ENCODE measurements at places on chromosomes 5 and 9.

GRCh38 chr5:168059131-168059530 lies 232.3 kb upstream of the WWC1 start:
- DNase-seq: no peak

DNA sequence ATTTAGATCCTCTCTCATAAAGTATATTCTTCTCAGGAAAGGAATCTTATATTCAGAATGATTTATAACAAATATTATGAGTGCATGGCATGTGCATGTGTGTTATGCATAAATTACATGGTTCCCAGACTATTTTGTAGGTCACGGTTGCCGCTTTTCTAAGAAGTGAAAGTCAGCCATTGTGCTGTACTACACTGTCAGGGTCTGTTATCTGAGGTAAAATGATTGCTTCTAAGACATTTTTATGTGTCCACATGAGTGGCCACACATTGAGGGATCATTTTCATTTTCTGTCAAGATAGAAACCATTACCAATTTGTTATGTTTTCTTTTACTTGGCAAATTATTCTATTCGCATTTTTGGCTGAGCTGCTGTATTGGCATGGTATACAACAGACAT lies 210.8 kb downstream of the CWC27 start:
- DNase-seq: no peak

- no peak for DNase-seq
These were observed 86.4 kb downstream of the GALNT10 start for GRCh38 chr5:154276973-154277331.

GRCh38 chr5:64944868-64945267 lies 176.1 kb downstream of the CWC27 start:
- no peak for DNase-seq

DNA sequence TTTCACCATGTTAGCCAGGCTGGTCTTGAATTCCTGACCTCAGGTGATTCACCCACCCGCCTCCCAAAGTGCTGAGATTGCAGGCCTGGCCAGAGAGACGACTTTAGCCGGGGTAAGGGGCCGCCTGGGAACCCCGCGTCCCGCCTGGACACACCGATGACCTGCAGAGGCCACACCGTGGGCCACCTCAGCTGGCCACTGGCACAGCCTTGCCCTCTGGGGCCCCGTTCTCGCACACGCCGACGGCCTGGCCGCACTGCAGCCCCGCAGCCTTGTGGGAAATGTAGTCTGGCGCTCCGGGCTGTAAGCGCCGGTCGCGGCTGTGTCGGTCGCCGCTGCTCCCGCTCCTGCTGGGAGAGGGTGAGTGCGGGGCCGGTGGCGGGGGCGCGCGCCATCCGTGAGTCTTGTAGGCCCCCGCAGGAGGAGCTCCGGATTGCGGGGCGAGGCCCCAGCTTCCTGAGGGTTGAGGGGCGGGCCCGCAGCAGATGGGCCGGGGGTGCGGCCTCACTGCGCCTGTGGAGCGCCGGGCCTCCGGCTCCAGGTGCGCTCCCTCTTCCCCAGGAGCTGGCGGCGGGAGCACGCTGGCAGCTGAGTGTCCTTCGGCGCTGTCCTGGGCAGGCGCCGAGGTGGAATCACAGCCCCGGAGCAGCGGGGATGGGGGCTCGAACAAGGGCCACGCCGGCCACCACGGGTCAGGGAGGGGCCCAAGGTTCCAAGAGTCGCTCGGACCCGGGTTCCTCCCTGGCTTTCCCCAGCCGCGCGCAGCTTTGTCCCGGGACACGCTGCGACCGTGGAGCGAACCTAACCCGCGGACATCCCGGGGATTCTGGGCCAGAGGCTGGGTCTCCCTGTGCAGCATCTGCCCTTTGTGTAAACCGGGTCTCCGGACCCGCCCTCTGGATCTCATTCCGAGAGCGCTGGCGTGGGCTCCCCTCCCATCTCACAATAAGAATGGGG lies at the start of gene ZFP2:
ZFP2 (plus strand) TSS at position 299 of the 957 bp plus-strand sequence. CDS start 35,401 bp downstream, outside the sequence.
- DNase-seq: peak; percentile 20

GRCh38 chr5:96172436-96172835 lies 210.8 kb upstream of the ELL2 start:
- DNase-seq: no peak

DNA sequence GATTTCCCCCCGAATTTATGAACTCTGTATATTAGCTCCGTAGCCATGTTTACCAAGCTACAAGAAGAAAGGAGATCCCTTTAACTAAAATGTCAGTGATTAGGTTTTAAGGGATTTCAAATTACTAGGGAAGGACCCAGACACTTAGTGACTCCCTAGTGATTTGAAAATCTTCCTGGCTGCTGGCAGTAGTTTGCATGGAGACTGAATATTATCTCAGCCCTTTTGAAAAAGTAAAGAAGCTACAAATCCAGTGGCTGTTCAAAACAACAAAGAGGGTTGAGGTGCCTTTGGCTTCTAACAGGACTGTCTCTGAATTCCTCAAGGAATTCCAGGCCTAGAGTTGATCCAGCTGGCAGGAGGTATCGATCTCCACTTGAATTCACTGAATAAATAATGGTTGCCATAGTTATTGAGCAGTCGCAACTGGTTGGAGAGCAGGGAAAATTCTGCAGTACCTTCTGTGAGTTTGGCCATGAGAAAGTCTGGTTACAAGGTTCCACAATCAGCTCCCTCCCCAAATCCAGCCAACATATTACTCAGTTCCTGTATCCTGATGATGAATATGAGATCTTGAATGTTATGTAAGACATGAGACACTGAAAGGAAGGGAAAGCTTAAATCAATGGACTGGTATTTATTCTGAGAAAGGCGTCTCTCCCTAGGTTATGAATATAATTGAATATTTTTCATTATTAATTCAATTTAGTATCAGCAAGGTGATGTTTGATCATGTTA lies 37.7 kb downstream of the NR4A3 start:
- no peak for DNase-seq

DNA sequence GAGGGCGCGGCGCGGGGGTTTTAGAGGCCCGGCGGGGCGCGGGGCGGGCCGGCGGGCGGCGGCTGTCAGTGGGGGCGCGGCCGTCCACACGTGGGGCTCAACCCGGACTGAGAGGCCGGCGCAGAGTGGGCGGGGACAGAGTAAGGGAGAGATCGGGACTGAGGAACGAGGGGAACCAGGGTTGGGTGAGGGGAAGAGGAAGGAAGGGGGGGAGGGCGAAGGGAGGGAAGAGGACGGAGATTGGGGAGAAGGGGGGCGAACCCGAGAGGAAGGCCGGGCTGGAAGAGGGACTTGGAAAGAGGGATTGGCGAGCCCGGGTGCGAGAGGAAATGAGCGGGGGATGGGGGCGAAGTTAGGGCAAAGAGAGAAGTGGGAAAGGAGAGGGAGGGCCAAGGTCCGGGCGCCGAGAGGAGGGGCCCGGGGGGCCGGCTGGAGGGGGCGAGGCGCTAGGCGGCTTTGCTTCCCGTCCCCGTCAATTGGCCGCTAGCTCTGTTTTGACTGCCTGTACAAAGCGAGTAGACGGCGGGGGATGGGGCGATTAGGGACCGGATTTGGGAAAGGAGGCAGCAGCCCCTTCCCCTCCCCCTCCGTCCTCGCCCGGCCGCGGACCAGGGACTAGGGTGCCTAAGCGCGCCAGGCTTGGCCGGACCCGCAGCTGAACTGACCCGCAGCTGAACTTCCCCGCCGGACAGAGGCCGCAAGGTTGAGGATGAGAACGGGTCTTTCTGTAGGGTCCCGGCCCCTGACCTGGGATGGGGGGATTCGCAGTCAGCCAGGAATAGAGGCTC lies 399 bp upstream of the FBN2 start:
- peak; percentile 89 for DNase-seq

DNA sequence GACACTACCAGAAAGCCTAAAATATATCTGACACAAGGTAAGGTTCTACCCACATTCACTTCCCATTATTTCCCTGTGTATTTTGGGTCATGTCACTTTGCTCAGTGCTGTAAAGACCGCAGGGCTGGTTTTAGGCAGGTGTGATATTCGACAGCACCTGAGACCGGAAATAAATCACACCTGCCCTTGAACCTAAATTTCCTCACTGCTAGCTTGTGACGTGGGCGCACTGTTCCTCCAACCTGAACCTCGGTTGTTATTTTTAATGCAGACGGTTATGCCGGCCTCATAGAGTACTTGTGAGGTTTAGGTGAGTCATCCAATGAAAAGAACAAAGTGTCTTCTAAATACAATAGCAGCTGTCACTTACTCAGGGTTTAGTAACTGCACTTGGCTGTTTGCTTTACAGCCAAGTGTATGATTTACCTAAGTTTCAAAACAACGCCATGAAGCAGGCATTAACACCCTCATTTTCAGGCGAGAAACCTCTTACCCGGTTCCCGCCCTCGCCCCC lies 20.7 kb upstream of the ZNF782 start:
- DNase-seq: no peak

DNA sequence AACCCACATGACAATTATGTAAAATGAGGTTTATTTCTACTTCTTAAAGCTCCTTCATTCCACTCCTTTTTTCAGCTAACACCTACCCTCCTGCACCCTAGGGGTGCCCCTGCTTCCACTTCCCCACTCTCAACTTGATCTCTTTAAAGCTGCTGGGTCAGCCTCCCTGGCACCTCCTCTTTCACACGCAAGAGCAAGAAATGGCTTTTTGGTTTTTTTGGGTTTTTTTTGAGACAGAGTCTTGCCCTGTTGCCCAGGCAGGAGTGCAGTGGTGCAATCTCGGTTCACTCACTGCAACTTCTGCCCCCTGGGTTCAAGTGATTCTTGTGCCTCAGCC lies 64.4 kb downstream of the SUSD1 start:
- no peak for DNase-seq

GRCh38 chr5:78813906-78814530 lies 165.4 kb upstream of the LHFPL2 start:
- DNase-seq: no peak

DNA sequence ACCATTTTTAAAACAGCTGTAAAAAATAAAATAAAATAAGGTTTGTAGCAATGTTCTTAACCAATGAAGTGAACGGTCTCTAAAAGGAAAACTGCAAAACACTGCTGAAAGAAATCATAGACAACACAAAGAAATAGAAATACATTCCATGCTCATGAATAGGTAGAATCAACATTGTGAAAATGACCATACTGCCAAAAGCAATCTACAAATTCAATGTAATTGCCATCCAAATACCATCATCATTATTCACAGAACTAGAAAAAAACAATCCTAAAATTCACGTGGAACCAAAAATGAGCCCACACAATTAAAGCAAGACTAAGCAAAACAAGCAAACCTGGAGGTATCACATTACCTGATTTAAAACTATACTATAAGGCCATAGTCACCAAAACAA lies 67.6 kb upstream of the RGMB start:
- no peak for DNase-seq

DNA sequence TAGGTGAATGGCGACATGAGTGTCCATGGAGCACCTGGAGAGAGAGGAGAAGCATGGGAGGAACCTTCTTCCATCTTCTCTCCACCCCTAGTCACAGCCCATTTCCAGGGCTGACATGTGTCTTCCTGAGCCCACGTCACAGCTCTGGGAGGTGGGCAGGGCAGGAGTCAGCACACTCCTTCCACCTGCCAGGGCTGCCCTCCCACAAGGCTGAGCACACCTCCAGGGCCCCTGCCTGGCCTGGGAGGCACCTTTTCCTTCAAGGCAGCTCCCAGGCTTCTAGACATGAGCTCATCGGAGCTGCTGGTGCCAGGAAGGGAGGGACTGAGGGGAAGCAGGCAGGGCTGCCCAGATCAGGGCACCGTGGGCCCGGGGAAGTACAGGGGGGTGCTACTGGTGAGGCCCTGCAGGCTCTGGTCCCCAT lies 13.6 kb upstream of the SYNPO start:
- DNase-seq: no peak

GRCh38 chr5:19424506-19424905 lies 563.5 kb downstream of the CDH18 start:
- no peak for DNase-seq

DNA sequence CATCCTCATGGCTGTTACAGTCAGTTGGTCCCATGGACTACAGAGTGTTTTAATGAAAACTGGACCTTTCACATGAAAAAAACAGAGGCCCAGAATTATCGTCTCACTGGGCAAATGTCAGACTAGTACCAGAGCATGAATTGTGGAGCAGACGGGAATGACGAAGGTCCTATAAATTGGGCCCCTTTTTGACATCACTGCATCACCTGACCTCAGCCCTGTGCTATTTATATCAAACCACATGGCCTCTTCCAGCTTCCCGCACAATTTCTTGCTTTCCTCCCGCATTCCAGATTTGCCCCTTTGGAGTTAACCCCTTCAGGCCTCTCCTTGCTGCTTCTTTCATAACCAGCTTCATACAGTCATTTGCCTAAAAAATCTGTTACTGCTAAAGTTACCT lies 301.7 kb downstream of the ATPSCKMT start:
- no peak for DNase-seq

DNA sequence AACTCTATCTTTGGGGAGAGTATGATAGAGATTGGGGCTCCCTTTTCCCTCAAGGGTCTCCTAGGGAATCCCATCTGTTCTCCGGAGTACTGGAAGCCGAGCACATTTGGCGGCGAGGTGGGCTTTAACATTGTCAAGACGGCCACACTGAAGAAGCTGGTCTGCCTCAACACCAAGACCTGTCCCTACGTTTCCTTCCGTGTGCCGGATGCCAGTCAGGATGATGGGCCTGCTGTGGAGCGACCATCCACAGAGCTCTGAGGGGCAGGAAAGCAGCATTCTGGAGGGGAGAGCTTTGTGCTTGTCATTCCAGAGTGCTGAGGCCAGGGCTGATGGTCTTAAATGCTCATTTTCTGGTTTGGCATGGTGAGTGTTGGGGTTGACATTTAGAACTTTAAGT lies 21.5 kb downstream of the PTGS1 start:
- DNase-seq: no peak

- DNase-seq: no peak
These were observed 116.4 kb downstream of the BAAT start for GRCh38 chr9:101268426-101268825.

DNA sequence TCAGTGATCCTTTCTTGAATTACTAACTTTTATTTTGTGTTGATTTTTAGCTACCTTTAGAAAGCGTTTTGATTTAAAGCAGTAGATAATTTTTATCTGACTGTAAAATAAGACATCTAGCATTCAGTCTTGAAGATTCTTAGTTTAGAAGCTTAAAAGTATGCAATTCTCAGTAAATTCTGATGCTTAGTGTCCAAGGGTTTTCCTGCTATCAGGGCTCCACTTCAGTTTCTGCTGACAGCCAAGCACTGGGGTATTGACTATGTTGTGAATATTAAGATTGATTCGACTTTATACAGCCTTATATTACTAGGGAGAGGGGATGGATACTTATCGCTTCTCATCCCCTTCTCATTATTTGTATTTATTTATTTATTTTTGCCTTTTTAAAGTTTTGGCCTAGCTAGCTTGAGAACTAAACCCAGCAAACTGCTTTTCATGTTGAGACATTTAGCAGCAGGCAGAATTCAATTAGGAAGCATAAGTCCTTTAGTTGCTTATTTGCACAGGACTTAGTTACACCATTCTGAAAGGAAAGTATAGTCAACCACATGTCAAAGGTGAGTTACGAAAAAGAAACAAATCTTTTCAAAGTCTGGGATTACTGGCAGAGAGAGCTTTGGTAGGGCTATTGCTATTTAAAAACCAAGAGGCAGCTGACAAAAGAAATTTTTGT lies 2.9 kb downstream of the PBX3 start:
- no peak for DNase-seq

- DNase-seq: no peak
These were observed 15.2 kb upstream of the SELENOP start for GRCh38 chr5:42826757-42827515.

- DNase-seq: no peak
These were observed 112.9 kb upstream of the ELAVL2 start for GRCh38 chr9:23938908-23939307.

Data from suppressor macrophage treated with lipopolysaccharide for 1 hour (primary cell).